Activated CD4-positive, alpha-beta T cell treated with anti-CD3 and anti-CD28 coated beads, Interleukin-2, amount 10 ng/mL, durations not matched to agents 24 days and 14 days (primary cell): ENCODE measurements at places on chromosomes 16 and 17. TPM values are rescaled to one million over a fixed set of nuclear protein-coding genes. Genes with fewer than 3 reads are reported as not detected.

Gene PLCG2
- total RNA-seq: 6.8 and 6.9 TPM in 2 replicates

GRCh38 chr17:74368341-74369081 lies 1.2 kb downstream of the GPR142 start:
- peaks cover 14% of the 10 kb centered on the region for H3K4me1 ChIP-seq
- DNase-seq: peak; percentile 92
- H3K27ac ChIP-seq: no peak overlapping the region
- H3K36me3 ChIP-seq: no peaks in the 10 kb centered on the region
- peak overlapping the region; percentile 58 for H3K4me3 ChIP-seq

Gene ATP1B2
- total RNA-seq: 0.14 and 0.37 TPM in 2 replicates

Gene NPIPB13
- 14.5 and 21.1 TPM in 2 replicates for total RNA-seq

- DNase-seq: no peak
- H3K27me3 ChIP-seq: no peaks in the 10 kb centered on the region
- peaks cover 2% of the 10 kb centered on the region for H3K4me1 ChIP-seq
- no peak overlapping the region for H3K4me3 ChIP-seq
Measured at GRCh38 chr17:20200016-20200795, 191.0 kb downstream of the SPECC1 start.

DNA sequence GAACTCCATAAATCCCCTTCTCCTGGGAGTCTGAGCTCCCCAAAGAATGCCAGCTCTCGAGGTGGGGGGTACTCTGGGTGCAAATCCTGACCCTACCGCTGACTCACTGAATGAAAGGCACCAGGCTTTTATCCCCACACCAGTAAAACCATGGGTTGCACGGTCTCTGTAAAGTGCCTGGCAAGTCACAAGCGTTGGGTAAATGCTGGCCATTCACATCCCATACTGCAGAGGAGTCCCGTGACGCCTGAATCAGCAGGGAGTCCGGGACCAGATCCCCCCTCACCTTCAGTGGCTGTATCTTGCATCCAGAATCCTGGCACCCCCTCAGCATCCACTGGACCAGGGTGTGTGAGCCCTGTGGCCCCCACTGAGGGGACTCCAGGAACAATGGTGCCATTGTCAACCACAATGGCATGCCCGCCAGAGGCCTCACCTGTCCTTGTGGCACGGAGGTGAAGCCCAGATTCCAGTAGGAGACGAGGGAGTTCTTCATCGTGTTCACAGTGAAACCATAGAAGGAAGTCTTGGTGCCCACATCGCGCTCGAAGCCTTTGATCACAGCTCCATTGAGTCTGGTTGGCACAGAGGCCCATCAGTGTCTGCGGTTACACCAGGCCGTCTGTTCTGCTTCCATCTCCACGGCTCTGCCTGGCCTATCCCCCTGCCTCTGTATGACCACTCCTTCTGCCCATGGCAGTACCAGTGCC lies 13.3 kb downstream of the ST6GALNAC2 start:
- no peak overlapping the region for H3K27ac ChIP-seq
- peaks cover 8% of the 10 kb centered on the region for H3K4me1 ChIP-seq
- DNase-seq: no peak
- peaks cover 5% of the 10 kb centered on the region for H3K27me3 ChIP-seq
- H3K36me3 ChIP-seq: peaks cover 5% of the 10 kb centered on the region

GRCh38 chr17:8284126-8284525 lies 4.3 kb upstream of the RANGRF start:
- no peaks in the 10 kb centered on the region for H3K36me3 ChIP-seq
- no peak overlapping the region for H3K4me3 ChIP-seq
- H3K27me3 ChIP-seq: no peaks in the 10 kb centered on the region

Gene PLXDC1
- 0.16 and 0.43 TPM in 2 replicates for total RNA-seq

DNA sequence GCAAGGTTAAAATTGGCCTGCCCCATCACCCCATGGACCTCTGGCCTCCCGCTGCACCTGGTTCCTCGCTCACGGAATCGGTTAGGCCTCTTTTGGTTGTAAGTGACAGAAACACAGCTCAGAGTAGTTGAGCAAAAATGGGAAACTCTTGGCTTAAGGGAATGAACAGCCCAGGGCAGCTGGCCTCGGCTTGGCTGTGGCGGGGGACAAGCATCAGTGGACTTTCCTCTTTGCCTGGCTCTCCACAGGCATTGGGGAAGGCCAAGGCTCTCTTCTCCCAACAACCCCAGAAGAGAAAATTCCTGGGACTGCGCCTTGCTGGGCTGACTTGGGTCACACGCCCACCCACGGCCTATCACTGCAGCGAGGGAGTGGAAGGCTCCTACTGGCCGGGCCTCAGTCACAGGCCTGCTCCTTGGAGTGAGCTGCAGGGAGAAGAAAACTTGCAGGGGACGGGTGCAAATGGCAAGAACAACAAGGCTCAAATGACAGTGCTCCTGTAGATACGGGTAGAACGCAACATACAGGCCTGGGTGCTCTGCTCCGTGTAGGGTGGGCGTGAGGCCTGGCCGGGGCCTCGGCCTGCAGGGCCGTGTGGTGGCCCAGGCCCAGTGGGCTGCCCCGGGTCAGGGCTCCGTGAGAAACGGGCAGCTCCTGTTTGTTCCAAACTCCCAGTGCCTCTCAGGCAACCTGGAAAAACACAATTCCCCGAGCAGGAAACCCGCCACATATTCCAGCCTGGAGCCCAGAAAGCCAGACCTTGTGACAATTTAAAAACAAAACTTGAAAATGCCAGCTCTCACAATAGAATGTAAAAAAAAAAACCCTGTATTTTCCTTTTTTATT lies 25.0 kb upstream of the ATP2A3 start:
- H3K36me3 ChIP-seq: no peaks in the 10 kb centered on the region
- DNase-seq: no peak
- H3K4me3 ChIP-seq: no peak overlapping the region
- H3K27ac ChIP-seq: no peak overlapping the region
- peaks cover 13% of the 10 kb centered on the region for H3K27me3 ChIP-seq
- no peaks in the 10 kb centered on the region for H3K4me1 ChIP-seq

GRCh38 chr17:80838311-80839025 lies 153.2 kb upstream of the CHMP6 start:
- no peaks in the 10 kb centered on the region for H3K27me3 ChIP-seq
- peaks cover 26% of the 10 kb centered on the region for H3K4me1 ChIP-seq
- no peak overlapping the region for H3K4me3 ChIP-seq
- H3K27ac ChIP-seq: peak overlapping the region; percentile 20

DNA sequence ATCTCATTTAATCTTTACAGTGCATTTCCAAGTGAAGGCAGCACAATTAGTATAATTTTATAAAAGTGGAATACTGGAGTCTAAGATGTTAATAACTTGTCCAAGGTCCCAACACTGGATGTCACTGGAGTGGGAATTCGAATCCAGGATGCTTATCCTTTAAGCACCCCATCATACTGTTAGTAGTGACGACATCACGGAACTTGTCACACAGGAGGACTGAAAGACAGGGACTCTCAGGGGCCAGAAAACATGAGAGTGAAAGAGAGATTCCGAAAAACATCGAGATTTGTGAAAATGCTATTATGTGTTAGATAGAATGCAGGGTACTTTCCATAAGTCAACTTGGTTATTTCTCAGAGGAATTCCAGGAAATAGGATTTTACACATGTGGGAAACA lies 374.0 kb downstream of the GRIN2A start:
- H3K36me3 ChIP-seq: no peaks in the 10 kb centered on the region
- no peaks in the 10 kb centered on the region for H3K4me1 ChIP-seq
- no peaks in the 10 kb centered on the region for H3K27me3 ChIP-seq
- DNase-seq: no peak
- H3K27ac ChIP-seq: no peak overlapping the region
- no peak overlapping the region for H3K4me3 ChIP-seq

GRCh38 chr16:23464196-23464595 lies 11.2 kb upstream of the COG7 start:
- DNase-seq: no peak
- no peak overlapping the region for H3K4me3 ChIP-seq
- no peaks in the 10 kb centered on the region for H3K27me3 ChIP-seq
- H3K36me3 ChIP-seq: peaks cover 19% of the 10 kb centered on the region

Gene ERBB2
- 3.1 and 4.3 TPM in 2 replicates for total RNA-seq
